ENCODE measurements at places on chromosomes 12 and 14.

DNA sequence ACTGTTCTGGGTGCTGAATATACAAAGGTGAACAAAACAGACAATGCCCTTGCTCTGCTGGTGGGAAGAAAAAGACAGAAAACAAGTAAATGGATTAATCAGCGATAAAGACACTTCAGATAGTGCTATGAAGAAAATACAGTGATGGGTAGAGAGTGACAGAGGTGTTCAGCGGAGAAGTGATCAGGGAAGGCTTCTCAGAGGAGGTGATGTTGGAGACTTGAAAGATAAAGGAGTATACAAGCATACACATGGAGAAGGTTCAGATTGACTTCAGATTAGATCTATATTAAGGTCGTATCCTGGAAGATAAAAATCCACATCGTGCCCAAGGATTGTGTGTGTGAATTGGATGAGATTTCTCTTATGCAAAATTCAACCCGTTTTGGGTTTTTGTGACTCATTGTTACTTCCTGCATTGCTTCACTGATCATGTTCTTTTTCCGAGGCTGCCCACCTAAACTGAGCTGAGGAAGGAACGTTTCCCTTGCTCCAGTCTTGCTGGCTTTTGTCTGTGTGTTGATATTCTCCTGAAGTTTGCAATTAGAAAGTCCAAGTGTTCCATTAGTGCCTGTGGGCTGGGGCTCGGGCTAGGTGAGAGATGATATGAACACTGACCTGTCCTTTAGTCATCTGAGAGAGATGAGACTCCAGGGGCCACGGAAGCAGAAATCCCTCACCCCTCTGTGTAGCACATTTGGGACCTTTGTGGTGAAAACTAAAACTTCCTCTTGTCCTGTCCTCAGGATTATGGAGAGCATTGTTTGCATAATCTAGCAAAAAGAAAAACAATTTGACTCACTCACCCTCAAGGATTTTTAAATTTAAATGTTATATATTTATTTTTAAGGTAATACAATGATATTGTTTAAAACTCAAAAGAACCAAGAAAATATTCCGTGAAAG lies 27.6 kb downstream of the PLXNC1 start:
- no peaks in the 10 kb centered on the region for H3K4me1 ChIP-seq
- no peak overlapping the region for H3K27ac ChIP-seq
- H3K36me3 ChIP-seq: no peaks in the 10 kb centered on the region
- H3K4me3 ChIP-seq: no peak overlapping the region

GRCh38 chr12:104355630-104356029 lies 52.1 kb downstream of the EID3 start:
- no peak overlapping the region for H3K27ac ChIP-seq
- H3K36me3 ChIP-seq: peaks cover 24% of the 10 kb centered on the region
- H3K4me1 ChIP-seq: no peaks in the 10 kb centered on the region

DNA sequence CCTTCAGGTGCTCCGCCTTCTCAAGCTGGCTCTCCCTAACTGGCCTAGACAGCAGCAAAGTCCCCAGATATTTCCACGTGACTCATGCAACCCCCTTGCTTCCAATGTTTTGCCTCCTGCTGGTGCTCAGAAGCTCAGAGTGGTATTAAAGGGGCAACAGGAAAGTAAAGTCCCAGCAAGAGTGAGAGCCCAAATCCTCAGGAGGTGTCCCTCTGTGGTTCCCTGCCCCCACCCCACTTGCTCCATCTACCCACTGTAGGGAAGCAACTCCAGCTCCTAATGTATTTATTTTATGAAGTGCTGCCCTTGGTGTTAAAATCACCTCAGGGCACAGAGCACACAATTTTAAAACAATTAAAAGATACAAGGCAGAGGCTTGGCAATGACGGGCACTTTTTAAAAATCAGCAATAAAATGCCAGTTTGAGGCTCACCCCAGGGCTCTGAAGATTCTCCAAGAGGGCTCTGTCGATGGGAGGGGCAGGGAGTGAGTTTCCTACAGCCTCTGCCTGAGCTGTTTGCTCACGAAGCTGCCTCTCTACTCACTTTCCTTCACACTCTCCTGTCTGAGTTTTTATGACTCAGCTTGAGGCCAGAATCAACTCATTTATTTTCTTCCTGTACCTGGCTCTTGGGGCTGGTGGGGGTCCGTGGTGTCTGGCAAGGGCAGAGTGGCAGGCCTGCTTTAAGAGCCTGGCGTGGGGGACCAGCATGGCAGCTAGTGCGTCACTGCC lies 81.9 kb upstream of the MAX start:
- no peak overlapping the region for H3K27ac ChIP-seq
- 0 out of 2 replicates have a peak, but pooled peaks cover 3% of the 10 kb centered on the region for H3K4me1 ChIP-seq
- H3K36me3 ChIP-seq: no peaks in the 10 kb centered on the region
- DNase-seq: no peak

GRCh38 chr12:56574210-56574609 lies 52.6 kb downstream of the RBMS2 start:
- peak overlapping the region; percentile 83 for H3K27ac ChIP-seq
- no peaks in the 10 kb centered on the region for H3K27me3 ChIP-seq
- peaks cover 2% of the 10 kb centered on the region for H3K36me3 ChIP-seq
- no peak overlapping the region for H3K4me3 ChIP-seq

GRCh38 chr12:58548801-58549200 lies 371.5 kb downstream of the LRIG3 start:
- DNase-seq: no peak
- no peaks in the 10 kb centered on the region for H3K27me3 ChIP-seq
- no peaks in the 10 kb centered on the region for H3K36me3 ChIP-seq

- H3K4me1 ChIP-seq: no peaks in the 10 kb centered on the region
- DNase-seq: no peak
- no peaks in the 10 kb centered on the region for H3K27me3 ChIP-seq
- no peak overlapping the region for H3K4me3 ChIP-seq
- no peak overlapping the region for H3K27ac ChIP-seq
These were observed 241.6 kb downstream of the TMEM132D start for GRCh38 chr12:129662234-129662633.

- peaks cover 4% of the 10 kb centered on the region for H3K36me3 ChIP-seq
- DNase-seq: no peak
- H3K27me3 ChIP-seq: no peaks in the 10 kb centered on the region
- no peak overlapping the region for H3K27ac ChIP-seq
These were observed 7.2 kb downstream of the ALDH2 start for GRCh38 chr12:111773801-111774551.

- no peaks in the 10 kb centered on the region for H3K36me3 ChIP-seq
- no peak for DNase-seq
- H3K27ac ChIP-seq: no peak overlapping the region
- no peaks in the 10 kb centered on the region for H3K27me3 ChIP-seq
- H3K4me3 ChIP-seq: no peak overlapping the region
These were observed 2.5 kb upstream of the HOXC6 start for GRCh38 chr12:54025499-54026405.
